SJCRH30 (cell line): ENCODE measurements at places on chromosomes 7 and 10.

GRCh38 chr7:67553378-67553777 is 556.7 kb downstream of the TYW1 start:
- DNase-seq, result no peak

- no peak for DNase-seq
Measured at GRCh38 chr10:59336632-59337031, 25.7 kb downstream of the FAM13C start.

GRCh38 chr10:117699436-117700075 is 157.0 kb downstream of the EMX2 start:
- DNase-seq, result peak; percentile 16

GRCh38 chr7:159198016-159198724 is 53.5 kb upstream of the VIPR2 start:
- DNase-seq, result no peak

GRCh38 chr7:101108961-101109360 is 17.9 kb upstream of the SERPINE1 start:
- DNase-seq, result no peak

GRCh38 chr10:86401588-86402282 is 35.1 kb upstream of the GRID1 start:
- no peak for DNase-seq

DNA sequence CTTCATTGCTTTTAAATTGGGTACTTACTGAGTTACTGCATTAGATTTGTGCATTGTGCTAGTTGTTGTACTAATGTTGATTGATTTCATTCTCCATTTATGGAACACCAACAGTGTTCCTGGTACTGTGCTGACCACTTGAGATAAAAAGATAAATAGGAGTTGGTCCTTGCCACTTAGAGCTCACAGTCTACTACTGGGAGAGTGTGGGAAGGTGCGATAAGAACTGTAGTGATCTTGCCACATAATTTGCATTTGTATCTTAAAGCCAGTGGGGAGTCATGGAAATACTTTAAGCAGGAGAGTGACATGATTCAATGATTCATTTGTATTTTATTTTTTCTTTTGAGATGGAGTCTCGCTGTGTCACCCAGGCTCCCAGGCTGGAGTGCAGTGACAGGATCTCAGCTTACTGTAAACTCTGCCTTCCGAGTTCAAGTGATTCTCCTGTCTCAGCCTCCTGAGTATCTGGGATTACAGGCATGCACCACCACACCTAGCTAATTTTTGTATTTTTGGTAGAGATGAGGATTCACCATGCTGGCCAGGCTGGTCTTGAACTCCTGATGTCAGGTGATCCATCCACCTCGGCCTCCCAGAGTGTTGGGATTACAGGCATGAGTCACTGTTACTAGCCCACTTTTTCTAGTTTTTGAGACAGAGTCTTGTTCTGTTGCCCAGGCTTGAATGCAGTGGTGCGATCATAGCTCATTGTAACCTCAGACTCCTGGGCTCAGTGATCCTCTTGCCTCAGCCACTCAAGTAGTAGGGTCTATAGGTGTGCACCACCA is 51.2 kb upstream of the TMEM248 start:
- no peak for DNase-seq

DNA sequence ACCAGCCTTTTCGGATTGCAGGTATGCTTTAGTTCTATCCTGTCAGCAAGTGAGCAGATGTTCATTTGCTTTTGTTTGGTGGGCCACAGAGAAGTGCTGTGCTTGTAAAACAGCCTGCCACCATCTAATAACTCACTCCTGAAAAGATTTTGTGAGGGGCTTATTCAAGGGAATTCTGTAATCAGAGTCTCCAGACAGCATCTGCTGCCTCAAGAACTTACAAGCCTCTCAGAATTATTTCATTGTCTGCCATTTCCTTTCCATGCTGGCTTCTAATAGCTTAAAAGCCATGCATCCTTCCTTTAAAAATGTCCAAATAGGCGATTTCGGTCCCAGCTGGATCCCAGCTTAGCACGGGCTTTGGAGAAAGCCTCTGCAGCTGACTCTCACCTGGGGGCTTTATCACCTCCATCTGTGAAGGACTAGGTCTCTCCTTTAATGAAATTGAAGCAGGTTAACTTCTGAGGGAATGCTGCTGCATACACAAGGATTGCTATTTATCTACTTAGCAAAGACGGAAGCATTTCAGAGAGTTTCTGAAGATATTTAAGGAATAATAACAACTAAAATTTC is 48.0 kb downstream of the MALRD1 start:
- no peak for DNase-seq
